ENCODE measurements at places on chromosomes 4 and X.

- DNase-seq, result no peak
Observed at GRCh38 chr4:109942292-109942926, 29.7 kb downstream of the EGF start.

GRCh38 chr4:96103086-96103485, 263.2 kb downstream of the PDHA2 start:
- no peak for DNase-seq

- no peak for DNase-seq
Observed at GRCh38 chr4:137611998-137612700, 79.9 kb upstream of the PCDH18 start.

DNA sequence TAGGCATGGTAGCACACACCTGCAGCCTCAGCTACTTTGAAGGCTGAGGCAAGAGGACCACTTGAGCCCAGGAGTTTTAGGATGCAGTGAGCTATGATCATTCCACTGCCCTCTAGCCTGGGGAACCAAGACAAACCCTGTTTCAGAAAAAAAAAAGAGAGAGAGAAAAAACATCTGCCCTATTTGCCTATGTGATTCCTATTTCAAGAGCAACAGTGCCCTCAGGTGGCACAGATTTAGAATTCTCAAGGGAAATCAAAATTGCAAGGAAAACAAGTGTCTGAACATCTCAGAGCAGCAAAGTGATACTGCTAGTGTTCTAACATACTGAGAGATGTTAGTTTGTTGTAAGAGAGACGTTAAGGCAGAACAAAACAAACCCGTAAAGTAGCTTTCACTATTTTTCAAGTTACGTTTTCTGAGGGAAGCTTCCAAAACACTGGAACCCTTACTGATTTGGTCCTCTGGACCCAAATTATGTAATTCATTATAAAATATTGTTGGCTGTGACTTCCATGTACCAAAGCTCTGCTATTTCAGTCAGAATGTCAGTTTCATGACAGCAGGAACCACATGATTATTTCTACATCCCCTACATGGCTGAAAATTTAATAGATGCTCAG, 7.9 kb downstream of the BDH2 start:
- peak; percentile 75 for DNase-seq

DNA sequence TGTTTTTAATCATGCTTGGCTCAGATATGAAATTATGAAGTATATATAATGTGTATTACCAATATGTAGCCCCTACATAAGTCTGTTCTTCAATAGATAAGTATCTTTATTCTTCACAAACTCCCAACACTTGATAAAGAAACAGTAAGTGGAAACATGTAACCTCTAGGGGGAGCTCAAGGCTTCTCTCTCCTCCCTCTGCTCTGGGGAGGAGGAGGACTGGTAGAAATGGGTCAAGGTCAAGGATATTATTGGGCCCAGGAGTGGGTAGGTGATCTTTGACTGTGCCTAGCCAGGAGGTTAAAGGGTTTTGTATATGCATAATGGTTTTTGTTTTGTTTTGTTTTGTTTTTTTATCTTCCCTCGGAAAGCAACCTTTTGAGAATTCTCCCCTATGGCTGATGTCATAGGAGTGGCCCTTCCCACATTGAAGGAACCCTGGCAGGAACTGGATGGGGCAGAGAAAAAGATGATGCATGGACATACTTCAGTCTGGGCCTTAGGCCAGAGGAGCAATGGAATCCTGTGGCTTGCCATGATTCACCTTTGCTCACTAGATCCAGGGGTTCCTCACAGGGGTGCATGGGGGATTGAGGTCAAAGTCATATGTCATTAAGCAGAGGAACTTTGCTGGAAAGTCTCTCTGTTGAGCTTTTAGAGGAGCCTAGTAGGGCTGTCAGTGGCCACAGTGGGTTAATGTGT, 460.3 kb downstream of the MID1IP1 start:
- DNase-seq, result peak; percentile 62

- no peak for DNase-seq
Observed at GRCh38 chrX:10025742-10026493, 58.8 kb downstream of the CLDN34 start.

GRCh38 chrX:10208281-10208856, 51.6 kb downstream of the CLCN4 start:
- no peak for DNase-seq

DNA sequence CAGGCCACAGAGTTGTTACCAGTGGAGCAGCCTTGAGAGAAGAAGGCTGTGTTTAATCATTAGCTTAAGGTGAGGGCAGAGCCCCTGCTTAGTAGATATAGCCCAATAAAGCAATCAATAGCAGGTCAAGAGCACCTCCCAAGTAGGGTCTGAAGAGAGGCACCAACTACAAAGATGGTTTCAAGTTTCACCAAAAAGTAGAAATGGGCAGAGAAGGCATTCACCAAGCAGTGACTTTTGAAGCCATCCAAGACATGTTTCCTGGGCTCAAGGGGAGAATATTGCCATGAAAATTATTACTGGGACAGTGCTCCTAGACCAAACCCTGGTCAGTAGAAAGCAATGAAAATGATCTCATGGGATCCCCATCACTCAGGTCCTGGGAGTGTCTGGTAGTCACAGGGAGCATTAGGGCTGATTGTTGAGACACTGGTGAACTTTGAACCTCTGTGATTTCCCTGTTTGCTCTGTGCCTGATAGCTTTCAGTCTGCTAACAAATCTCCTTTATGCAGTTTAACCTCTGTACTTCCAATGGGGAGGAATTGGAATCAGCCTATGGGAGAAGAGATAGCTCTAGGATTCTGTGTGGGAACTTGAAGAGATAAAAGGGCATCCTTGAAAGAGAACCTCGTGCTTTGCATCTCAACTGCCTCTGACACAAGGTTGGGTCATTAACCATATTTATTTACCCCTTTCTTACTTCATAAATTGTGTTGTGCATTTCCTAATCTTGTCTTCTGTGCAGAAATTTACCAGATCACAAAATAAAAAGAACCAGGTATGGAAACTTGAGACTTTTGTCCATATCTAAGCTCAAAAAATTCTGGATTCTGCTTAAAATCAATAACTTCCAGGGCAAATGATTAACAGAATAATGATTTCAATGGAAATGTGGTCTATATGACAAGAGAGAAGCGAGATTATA, 9.3 kb upstream of the OTC start:
- DNase-seq, result no peak

- no peak for DNase-seq
Observed at GRCh38 chr4:81194286-81194685, 20.7 kb downstream of the PRKG2 start.

GRCh38 chrX:109632906-109633504, 8.0 kb upstream of the KCNE5 start:
- no peak for DNase-seq

DNA sequence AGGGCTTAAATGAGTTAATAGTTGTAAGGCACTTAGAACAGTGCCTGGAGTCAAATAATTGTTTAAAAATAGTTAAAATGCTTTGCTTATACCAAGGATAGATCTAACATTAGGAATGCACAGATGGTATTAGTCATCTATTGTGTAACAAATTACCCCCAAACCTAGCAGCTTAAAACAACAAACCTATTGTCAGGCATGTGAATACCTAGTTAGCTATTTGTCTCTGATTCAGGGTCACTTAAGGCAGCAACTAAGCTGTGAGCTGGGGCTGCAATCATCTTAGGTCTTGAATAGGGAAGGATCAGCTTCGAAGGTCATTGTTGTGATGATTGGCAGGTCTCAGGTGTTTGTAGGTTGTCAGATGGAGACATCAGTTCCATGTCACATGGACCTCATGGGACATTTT, 42.4 kb upstream of the AGA start:
- DNase-seq, result no peak

- DNase-seq, result no peak
Observed at GRCh38 chrX:131894995-131895394, 128.1 kb upstream of the STK26 start.

- no peak for DNase-seq
Observed at GRCh38 chr4:88985088-88985773, 71.8 kb downstream of the FAM13A start.

DNA sequence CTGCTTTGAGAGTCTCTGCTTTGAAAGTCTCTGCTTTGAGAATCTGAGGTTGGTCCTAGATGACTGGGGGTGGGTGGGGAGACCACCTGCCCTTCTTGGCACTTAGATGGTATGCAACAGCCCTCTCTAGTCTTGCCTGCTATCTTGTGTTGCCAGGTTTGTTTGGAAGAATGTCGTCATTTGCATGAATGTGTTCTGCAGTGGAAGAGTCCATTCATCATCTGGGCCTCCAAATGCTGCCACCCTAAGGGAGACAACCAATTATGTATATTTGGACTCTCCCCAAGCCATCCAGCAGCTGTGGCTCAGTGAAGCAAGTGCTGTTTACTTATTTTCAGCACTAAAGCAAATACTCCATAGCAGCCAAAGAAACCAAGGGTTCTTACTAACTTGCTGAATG, 44.6 kb upstream of the TRPC5OS start:
- no peak for DNase-seq

- no peak for DNase-seq
Observed at GRCh38 chr4:80438016-80438415, 102.5 kb downstream of the CFAP299 start.

DNA sequence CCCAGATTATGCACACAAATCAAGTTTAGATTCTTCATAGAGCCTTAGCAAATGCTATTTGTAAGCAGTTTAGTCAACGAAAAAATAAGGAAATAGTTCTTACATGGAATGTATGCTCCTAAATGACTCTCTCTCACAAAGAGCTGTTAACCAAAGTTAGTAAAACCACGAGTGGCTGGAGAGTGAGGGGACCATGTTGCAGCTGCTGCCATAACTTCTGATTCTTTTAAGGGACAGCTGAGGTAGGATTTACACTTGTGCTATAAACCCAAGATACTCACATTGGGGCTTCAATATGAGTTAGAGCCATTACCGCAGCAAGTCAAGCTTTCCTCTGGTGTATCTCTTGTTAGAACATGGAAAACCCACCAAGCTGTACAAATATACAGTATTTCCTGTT, 2.7 kb downstream of the DOCK11 start:
- no peak for DNase-seq

GRCh38 chr4:37243722-37244582, 591 bp upstream of the NWD2 start:
- no peak for DNase-seq

DNA sequence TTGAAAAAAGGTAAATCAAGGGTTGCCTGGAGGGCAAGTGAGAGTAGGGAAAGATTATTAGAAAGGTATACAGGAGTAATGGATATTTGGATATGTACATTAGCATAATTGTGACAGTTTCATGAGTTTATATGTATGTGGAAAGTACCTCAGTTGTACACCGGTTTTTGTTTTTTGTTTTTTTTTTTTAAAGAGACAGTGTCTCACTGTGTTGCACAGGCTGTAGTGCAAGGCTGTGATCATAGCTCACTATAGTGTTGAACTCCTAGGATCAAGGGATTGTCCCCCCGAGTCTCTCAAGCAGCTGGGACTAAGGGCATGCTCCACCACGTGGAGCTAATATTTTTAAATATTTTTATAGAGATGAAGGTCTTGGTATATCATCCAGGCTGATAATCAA, 15.3 kb upstream of the HPGD start:
- no peak for DNase-seq

DNA sequence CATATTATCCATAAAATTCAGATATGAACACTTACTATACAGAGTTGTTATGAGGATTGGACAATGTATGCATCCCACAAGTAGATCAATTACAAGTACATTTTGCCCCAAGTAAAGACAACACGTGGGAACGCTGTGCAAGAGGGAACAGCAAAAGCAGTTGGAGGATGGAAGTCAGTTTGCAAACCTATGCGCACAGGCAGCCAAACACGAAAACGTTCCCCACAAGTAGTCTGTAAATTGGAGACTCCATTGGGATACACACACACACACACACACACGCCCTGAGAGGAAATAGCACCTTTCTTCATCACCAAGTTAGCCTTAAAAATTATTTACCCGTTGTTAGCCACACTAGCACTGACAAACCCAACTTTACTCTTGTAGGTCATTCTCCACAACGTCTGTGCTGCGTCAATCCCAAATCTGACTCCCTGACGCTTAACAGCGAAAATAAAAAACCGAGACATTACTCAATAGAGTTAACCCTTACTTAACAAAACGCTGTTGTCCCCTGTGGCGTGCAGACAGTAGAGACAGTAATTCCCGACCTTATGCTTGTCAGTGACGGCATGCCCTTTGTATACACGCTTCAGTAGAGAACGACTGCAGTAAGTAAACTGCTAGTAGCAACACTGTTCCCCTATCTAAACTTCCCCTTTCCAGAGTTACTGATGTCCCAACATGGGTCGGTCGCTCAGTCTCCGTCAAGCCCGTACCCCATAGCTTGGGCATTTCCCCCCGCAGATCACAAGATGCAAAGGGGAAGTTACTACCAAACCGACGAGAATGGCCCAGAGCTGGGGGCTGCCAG, 730 bp downstream of the MANBA start:
- DNase-seq, result peak; percentile 61

DNA sequence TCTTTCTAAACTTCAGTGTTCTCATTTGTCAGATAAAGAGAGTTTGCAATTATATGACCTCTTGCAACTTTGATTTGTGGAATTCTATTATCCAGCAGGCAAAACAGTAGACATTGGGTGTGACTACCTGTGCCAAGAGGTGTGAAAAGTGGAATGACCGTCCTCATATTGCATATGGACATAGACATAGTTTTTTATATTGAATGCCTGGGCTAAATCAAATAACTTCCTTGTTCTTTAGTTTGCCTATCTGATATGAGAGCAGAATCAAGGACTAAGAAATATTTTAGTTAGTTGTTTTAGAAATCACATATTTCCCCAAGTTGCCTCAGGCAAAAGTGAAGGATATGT, 117.7 kb upstream of the KLF8 start:
- DNase-seq, result no peak

GRCh38 chr4:122045533-122045932, 93.7 kb upstream of the TRPC3 start:
- DNase-seq, result no peak

DNA sequence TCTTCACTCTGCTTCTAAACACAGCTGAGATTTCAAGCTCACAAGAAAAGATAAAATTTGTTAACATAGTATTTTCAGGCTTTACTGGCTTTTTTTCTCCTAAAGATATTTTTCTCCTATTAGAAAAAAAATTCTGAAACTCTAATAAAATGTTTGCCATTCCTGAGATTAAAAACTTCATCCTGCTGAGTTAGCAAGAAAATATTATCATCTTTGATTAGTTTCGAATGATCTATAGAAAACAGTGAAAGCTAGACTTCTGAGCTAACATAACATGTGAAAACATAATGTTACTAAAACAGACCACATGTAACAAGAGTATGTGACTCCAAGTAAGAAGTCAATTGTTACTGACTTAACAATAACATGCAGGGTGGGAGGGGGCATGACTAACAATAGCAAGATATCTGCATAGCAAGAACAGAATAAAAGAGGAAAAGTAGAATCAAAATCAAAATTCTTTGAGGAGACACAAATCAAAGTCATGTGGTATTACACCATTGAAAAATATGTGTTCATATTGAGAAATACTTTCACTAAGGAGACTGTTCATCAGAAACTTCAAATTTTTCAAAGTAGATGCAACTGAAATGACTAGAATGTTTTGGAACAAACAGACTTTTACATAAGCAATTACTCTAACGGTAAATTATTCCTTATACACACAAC, 14.5 kb downstream of the TBCK start:
- no peak for DNase-seq
